ENCODE measurements at places on chromosomes 5 and 9. TPM values are rescaled to one million over a fixed set of nuclear protein-coding genes. Genes with fewer than 3 reads are reported as not detected.

GRCh38 chr5:42993516-42994245, 46.4 kb downstream of the ANXA2R start:
- peak; percentile 45 for DNase-seq

GRCh38 chr5:91486638-91487037, 103.5 kb upstream of the ARRDC3 start:
- no peak for DNase-seq

DNA sequence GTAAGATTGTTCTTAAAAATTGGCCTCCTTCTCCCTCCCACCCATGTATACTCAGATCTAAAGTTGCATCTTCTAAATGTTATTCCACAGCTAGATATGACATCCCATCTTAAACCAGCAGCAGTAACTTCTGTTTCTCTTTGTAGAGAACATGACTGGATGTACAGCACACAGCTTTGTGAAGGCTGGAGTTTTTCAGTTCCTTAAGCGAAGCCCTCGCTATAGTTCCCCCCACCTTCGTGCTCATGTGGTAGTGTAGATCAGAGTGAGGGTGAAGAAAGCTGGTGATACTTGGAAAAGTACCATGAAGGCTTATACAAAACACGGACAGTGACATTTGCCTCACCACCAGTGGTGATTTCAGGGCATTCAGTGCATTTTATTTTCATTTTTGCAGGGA, 137.5 kb downstream of the MAT2B start:
- DNase-seq, result no peak

- DNase-seq, result no peak
Measured at GRCh38 chr9:129093602-129094386, 12.9 kb downstream of the DOLPP1 start.

DNA sequence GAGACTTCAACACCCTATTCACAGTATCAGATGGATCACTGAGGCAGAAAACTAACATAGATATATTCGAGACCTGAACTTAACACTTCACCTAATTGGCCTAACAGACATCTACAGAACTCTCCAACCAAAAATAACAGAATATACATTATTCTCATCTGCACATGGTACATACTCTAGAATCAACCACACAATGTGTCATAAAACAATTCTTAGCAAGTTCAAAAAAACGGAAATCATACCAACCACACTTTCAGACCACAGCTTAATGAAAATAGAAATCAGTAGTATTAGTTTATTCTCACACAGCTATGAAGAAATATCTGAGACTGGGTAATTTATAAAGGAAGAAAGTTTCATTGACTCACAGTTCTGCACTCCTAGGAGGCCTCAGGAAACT, 387.9 kb downstream of the DEPDC1B start:
- DNase-seq, result no peak

- peak; percentile 58 for DNase-seq
Measured at GRCh38 chr9:131656356-131657036, 83.4 kb downstream of the RAPGEF1 start.

- no peak for DNase-seq
Measured at GRCh38 chr5:32604800-32605765, 19.7 kb downstream of the SUB1 start.

Gene PCDHGB6
- total RNA-seq, result not detected

Gene DAPK1
- total RNA-seq, result 1.9 TPM

Gene CHSY3
- total RNA-seq, result not detected

Gene PCDHA6
- not detected for total RNA-seq

Gene ANGPTL2
- total RNA-seq, result not detected

Gene FAM114A2
- total RNA-seq, result 24.8 TPM

Gene FGF18
- total RNA-seq, result 0.21 TPM

Gene SPAG8
- 0.68 TPM for total RNA-seq

Gene RASA1
- 21.7 TPM for total RNA-seq

Gene SWI5
- 19.4 TPM for total RNA-seq

Gene TAF11L5
- total RNA-seq, result not detected

Measured in activated naive CD8-positive, alpha-beta T cell treated with anti-CD3 and anti-CD28 coated beads for 36 hours (primary cell).